Activated CD4-positive, CD25-positive, alpha-beta regulatory T cell treated with anti-CD3 and anti-CD28 coated beads, Interleukin-2, amount 50 U/mL, for 16 hours (primary cell): ENCODE measurements at places on chromosomes 4 and X.

DNA sequence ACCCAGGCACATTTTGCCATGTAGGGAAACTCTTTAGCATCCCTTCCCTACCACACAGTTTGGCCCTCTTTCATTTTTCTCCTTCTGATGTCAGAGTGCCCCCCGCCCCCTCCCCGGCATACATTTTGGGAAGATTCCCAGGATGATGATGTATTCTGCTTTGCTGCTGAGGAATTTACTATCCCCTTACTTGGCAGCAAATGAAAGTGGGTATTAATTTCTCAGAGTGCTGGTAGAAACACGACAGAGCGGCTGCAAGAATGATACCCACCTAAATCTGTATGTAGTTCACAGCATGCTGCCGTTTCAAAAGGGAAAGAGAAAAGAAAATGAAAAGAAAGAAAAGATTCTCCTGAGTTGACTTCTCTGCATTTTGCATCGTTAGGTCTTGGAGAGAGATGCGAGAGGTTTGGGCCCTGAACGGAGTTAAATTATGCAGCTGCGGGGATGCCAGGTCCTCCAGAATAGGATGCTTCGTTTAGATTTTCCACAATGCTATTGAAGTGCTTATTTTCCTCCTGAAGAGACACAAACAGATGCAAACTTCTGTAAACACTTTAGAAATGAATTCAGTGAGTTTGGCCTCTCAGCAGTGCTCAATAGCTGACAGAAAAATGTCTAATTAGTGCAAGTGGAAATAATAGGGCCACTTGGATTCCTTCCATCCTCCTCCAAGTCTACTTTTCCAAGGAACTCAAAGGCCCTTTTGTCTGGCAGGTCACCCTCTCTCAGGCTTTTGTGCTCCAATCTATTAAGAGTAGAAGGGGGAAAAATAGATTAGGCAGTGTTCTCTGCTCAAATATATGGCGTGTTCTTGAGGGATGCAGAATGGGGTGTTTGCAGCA lies 106.2 kb downstream of the ALPK1 start:
- no peak for DNase-seq

DNA sequence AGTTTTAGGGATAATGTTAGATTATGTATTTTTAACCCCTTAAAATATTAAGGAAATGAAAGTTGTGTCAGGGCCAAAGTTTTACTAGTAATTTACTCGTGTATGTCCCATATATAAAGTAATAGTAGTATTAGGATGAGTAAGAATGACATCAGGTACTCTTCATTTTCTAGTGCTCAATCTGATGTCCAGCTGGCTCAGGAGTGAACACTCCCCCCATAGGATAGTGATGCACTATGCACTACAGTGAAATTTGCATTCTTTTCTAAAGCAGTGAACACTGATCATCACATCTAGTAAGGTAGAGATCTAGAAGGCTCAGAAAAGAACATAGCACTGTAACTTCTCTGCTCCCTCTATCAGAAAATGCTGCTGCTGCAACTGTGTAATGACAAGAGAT lies 409.7 kb downstream of the GLUD2 start:
- no peak for DNase-seq

GRCh38 chrX:105221374-105221773 lies 880 bp upstream of the TEX13A start:
- DNase-seq: no peak

DNA sequence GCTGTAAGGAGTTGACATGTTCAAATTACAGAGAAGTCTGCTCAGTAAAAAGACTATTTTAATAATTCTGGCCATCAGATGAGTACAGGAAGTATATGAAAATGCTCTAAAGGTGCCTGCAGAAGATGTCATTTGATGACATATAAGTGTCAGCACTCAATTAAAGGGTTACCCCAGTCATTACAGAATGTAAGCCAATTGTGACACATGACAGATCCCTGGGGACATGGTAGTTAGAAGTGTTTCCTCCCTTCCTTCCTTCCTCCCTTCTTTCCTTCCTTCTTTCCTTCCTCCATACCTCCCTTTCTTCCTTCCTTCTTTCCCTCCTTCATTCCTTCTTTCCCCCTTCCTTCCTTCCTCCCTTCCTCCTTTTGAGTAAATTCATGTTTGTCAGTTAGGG lies 453.0 kb downstream of the RAPGEF2 start:
- no peak for DNase-seq

DNA sequence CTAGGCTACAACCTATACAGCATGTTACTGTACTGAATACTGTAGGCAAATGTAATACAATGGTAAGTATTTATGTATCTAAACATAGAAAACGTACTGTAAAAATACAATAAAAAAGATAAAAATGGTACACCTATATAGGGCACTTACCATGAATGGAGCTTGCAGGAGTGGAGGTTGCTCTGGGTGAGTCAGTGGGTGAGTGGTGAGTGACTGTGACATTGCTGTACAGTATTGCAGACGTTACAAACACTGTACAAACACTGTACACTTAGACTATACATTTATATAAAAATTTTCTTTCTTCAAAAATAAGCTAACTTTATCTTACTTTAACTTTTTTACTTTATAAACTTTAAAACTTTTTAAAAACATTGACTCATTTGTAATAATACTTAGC lies 190.3 kb upstream of the NR3C2 start:
- no peak for DNase-seq

GRCh38 chr4:172147687-172148086 lies 334.5 kb downstream of the GALNTL6 start:
- DNase-seq: no peak

DNA sequence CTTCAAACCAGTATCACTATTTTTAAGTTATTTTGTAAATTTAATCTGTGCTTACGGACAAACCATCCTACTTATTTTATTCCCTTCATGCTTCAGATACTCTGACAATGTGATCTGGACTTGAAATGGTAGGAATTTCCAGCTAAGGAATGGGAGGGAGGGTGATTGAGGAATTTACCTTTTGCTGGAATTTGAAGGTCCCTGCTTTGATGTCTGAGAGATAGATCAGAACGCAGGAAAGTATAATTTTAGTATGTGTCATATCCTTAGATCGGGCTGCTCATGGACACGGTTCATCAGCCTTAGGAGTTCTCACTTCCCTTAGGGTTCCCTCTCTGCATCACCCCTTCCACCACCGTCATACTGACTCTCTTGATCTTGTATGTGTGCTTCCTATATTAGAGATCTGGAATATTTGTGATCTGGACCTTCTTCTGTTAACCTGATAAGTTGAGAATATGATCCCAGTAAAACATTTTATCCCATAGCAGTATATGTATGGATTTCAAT lies 16.8 kb downstream of the OCRL start:
- no peak for DNase-seq

GRCh38 chr4:14726441-14726840 lies 275.8 kb upstream of the CPEB2 start:
- no peak for DNase-seq

DNA sequence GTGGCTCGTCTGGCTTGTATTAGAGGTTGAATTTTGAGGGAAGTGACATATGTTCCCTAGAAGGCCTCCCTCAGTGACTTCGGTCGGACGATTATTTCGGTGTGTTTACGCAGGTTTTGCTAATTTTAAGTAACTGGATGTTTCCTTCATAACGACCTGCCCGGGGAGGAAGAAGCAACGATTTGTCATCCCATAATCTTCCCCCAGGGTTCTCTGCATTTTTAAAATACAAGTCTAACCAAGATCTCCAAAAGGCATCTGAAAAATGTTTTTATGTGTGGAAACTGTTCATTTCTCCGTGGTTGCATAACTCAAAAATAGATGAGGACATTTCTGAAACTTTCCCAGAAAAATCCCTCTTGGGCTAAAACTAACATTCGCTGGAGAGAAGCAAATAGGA lies 195.4 kb downstream of the SHOX start:
- no peak for DNase-seq

- DNase-seq: no peak
Observed at GRCh38 chr4:14792702-14793227, 209.5 kb upstream of the CPEB2 start.

- no peak for DNase-seq
Observed at GRCh38 chr4:7793186-7793585, 146.5 kb downstream of the AFAP1 start.

GRCh38 chr4:26009502-26009901 lies 95.5 kb downstream of the SMIM20 start:
- DNase-seq: no peak

GRCh38 chr4:95038791-95039190 lies 281.0 kb downstream of the BMPR1B start:
- DNase-seq: no peak

GRCh38 chrX:151505796-151506195 lies 57.7 kb upstream of the PASD1 start:
- no peak for DNase-seq

GRCh38 chr4:25474690-25475089 lies 97.6 kb downstream of the ANAPC4 start:
- no peak for DNase-seq

DNA sequence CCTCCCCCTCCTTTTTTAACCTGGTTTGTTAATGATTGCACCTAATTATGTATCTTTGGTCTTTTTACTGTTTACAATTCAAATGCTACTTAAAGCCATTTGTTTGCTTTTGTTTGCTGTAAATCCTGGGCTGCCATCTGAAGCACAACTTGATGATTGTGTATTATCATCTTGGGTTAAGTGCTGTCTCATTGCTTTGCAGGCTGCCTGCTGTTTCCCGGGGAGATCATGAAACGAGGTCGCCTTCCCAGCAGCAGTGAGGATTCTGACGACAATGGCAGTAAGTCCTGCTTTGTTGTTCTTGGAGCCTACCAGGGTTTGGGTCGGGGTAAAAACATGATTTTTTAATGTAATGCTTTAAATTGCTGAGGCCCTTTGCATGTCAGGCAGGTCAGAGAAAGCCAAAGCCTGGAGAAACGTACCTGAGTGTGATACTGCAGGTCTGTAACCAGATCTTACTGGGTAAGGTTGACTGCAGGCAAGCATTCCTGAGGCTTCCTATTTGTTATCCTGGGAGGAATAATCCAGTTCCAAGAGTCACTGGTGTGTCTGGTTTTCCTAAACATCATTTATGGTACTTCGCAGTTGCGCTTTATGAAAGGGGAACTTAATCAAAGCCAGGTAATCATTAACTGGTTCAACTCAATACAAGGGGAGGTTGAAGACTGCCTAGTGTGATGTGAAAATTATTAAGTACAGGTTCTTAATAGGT lies 22.2 kb downstream of the JADE1 start:
- DNase-seq: no peak
